Left renal pelvis (tissue), 4 donors: ENCODE measurements at places on chromosomes 5 and 9. TPM values are rescaled to one million over a fixed set of nuclear protein-coding genes. Genes with fewer than 3 reads are reported as not detected.

ZNG1F gene
- 18.9 TPM for polyA plus RNA-seq

MEIKIN gene
- 0.36 TPM for polyA plus RNA-seq

SLC26A2 gene
- 22.9 TPM for polyA plus RNA-seq

STC2 gene
- 1.2 TPM for polyA plus RNA-seq

OR1J2 gene
- polyA plus RNA-seq = not detected

BTNL8 gene
- 0.84 TPM for polyA plus RNA-seq

PCDHB2 gene
- polyA plus RNA-seq = 6.3 TPM

TSSK1B gene
- polyA plus RNA-seq = not detected

ARID3C gene
- 0.17 TPM for polyA plus RNA-seq

CER1 gene
- 1.8 TPM for polyA plus RNA-seq

IFNA21 gene
- not detected for polyA plus RNA-seq

SLIT3 gene
- polyA plus RNA-seq = 60.5 TPM

FOXD4L3 gene
- not detected for polyA plus RNA-seq

QRFP gene
- polyA plus RNA-seq = 0.37 TPM

FRMPD1 gene
- polyA plus RNA-seq = 0.82 TPM

PCDHGA4 gene
- 2.4 TPM for polyA plus RNA-seq
